Activated T-helper 1 cell treated with anti-CD3 and anti-CD28 coated beads, Interleukin-12 subunit alpha, Interleukin-12 subunit beta, Interleukin-2, Interleukin-4 antibody, amounts not matched to agents 30 ng/mL and 10 ng/mL and 1 ng/mL, durations not matched to agents 14 hours and 24 hours and 36 hours (primary cell): ENCODE measurements at places on chromosomes 1 and 21. TPM values are rescaled to one million over a fixed set of nuclear protein-coding genes. Genes with fewer than 3 reads are reported as not detected.

DNA sequence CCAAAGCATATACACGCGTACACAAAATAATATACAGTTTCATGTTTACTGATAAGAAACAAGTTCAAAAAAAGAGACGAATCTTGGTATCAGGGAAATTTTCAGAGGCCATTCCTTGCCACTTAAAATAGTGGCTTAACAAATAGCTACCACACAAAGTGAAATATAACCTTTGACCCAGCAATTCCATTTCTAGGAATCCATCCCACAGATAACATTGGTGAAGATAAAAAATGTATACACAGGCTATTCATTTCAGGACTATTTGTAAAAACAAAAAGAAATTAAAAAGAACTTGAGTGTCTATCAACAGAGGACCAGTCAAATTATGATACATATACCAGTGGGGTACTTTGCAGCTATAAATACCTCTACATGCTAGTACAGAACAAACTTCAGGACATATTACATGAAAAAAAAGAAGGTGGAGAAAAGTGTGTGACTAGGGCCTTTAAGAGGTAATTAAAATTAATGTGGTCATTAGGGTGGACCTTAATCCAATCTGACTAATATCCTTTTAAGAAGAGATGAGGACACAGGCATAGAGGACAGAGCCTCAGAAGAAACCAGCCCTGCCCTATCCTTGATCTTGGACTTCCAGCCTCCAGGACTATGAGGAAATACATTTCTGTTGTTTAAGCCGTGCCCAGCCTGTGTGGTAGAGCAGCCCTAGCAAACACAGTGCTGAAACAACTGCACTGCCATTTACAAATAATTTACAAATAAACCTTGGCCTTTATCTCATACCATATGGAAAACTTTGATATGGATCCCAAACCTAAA is 7.8 kb downstream of the UBE2G2 start:
- H3K4me1 ChIP-seq = peaks cover 47% of the 10 kb centered on the region
- DNase-seq = no peak
- H3K4me3 ChIP-seq = no peak overlapping the region
- peak overlapping the region; percentile 10 for H3K27ac ChIP-seq
- peaks cover 42% of the 10 kb centered on the region for H3K36me3 ChIP-seq

DNA sequence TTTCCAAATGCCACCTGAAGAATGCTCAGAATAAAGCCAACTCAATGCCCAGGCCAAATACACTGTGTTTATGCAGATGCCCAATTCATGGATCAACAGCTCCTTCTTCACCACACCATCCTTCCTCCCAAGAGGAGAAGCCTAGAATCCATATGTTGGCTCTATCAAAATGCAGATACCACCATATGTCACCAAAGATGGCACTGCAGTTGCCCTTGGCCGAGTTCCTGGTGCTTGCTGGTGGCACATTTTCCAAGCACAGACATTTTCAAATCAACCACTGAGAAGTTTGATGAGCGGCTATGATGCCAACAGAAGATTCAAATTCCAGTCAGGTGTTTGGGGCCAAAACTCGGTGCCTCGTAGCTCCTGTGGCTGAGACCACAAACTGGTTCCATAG is 430.3 kb downstream of the AJAP1 start:
- H3K27ac ChIP-seq = no peak overlapping the region
- H3K4me1 ChIP-seq = no peaks in the 10 kb centered on the region
- no peak for DNase-seq
- H3K36me3 ChIP-seq = no peaks in the 10 kb centered on the region
- no peaks in the 10 kb centered on the region for H3K27me3 ChIP-seq

GRCh38 chr1:41902159-41902577 is 16.6 kb downstream of the HIVEP3 start:
- peak overlapping the region; percentile 23 for H3K4me3 ChIP-seq
- H3K27ac ChIP-seq = peak overlapping the region; percentile 38
- H3K27me3 ChIP-seq = no peaks in the 10 kb centered on the region
- H3K36me3 ChIP-seq = peaks cover 8% of the 10 kb centered on the region

DNA sequence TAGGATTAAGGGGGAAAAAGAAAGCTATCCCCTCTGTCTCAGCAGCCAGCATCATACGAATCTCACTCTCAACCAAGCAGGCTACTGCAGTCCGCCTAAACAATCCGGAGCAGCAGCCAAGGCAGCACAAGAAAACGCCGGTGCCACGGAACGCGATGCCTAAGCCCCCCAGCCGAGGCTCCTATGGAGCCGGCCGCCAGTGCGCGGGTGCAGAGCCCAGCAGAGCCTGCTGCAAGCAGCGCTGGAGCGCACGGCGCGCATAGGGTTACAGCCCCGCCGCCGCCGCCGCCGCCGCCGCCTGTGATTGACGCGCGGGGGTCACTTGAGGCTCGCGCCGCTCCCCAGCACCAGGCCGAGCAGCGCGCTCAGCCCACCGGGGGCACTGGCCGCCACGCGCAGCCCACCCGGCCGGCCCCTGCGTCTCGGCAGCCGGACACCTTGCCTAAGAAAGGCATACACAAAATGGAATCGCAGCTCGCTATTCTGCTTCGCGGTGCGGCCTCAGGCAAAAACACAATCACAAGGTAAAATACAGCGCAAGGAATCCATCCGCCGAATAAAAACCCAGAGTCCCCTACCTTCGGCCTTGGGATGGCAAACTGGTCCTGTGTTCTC is 780 bp downstream of the HIVEP3 start:
- peak overlapping the region; percentile 76 for H3K4me3 ChIP-seq
- H3K27me3 ChIP-seq = peaks cover 2% of the 10 kb centered on the region
- H3K27ac ChIP-seq = peak overlapping the region; percentile 40
- no peak for DNase-seq

- DNase-seq = no peak
- H3K4me1 ChIP-seq = no peaks in the 10 kb centered on the region
- H3K27ac ChIP-seq = no peak overlapping the region
- no peak overlapping the region for H3K4me3 ChIP-seq
Measured at GRCh38 chr1:24776821-24777220, 31.6 kb downstream of the CLIC4 start.

DNA sequence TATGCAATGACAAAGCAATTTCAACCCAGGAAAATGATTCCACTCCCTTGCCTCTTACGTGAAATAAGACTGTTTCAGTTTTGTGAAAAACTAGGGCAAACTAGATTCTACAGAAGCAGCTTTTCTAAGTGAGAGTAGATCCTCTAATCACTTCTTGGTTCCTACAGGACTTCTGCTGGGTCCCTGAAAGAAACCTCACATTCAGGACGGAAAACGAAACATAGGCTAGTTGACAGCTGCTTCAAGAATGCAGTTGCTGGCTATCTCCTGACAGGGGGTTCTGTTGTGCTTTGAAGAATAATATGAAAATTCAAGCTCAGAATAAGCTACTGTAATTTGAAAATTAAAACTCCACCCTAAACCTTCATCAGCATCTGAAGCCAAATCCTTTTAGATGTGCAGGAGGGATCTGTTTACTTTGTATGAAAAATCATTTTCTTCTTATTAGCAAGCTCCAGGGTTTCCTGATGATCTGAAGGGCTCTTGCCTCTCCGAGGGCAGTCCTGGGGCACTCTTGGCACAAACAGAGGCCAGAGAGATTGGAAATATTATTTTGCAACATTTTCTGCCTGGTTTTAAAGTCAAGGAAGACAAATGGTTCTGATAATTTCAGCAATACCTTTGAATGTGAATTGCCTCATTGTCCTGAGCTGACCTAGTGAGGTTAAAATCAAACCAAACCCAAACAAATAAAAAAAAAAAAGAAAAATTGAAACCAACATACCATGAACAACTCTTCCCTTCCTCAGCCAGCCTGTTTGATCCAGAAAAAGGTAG is 55.0 kb downstream of the NTMT2 start:
- H3K4me3 ChIP-seq = no peak overlapping the region
- no peaks in the 10 kb centered on the region for H3K36me3 ChIP-seq
- no peak overlapping the region for H3K27ac ChIP-seq
- no peak for DNase-seq

- no peak overlapping the region for H3K4me3 ChIP-seq
- H3K27ac ChIP-seq = no peak overlapping the region
- no peaks in the 10 kb centered on the region for H3K4me1 ChIP-seq
- no peak for DNase-seq
- no peaks in the 10 kb centered on the region for H3K36me3 ChIP-seq
Measured at GRCh38 chr1:95643071-95643470, 409.1 kb downstream of the RWDD3 start.

GRCh38 chr1:219066098-219066497 is 107.6 kb upstream of the LYPLAL1 start:
- H3K4me1 ChIP-seq = no peaks in the 10 kb centered on the region
- no peak for DNase-seq
- H3K36me3 ChIP-seq = no peaks in the 10 kb centered on the region
- no peak overlapping the region for H3K27ac ChIP-seq

- H3K27ac ChIP-seq = no peak overlapping the region
- no peak overlapping the region for H3K4me3 ChIP-seq
- H3K4me1 ChIP-seq = no peaks in the 10 kb centered on the region
- no peak for DNase-seq
Measured at GRCh38 chr21:36489103-36489775, 9.3 kb upstream of the CLDN14 start.

DNA sequence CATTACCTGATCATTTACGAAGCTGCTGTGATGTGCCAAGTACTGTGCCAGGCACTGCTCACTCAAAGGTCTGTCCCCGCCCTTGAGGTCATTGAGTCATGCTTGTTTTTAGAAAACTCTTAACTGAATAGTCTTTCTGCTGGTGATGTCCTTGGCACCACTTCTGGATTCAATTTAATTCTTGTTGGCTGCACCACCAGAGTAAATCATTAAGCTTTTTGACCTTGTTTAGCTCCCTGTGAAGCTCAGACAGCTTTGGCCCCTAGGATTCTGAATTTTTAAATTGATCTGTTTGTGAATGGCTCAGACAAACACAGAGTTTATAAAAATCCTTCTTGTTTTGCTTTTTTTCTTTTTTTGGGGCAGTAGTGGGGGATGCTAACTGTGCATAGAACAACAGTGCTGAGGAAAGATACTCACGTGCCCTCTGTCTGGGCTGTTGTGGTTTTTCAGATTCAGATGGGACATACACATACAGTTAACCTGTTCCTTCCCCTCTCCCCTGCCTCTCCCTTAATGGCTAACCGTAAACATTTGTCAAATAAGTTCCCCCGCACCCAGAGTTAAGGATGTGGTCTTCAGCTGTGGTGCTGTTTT is 67.6 kb downstream of the MTR start:
- H3K27me3 ChIP-seq = no peaks in the 10 kb centered on the region
- H3K4me1 ChIP-seq = peaks cover 30% of the 10 kb centered on the region
- peak overlapping the region; percentile 29 for H3K27ac ChIP-seq

- DNase-seq = no peak
- H3K4me3 ChIP-seq = no peak overlapping the region
- H3K27me3 ChIP-seq = peaks cover 1% of the 10 kb centered on the region
Measured at GRCh38 chr1:202586871-202587270, 123.4 kb downstream of the SYT2 start.

GRCh38 chr1:227891223-227891954 is 56.3 kb downstream of the WNT9A start:
- no peak overlapping the region for H3K4me3 ChIP-seq
- no peak overlapping the region for H3K27ac ChIP-seq
- DNase-seq = no peak
- no peaks in the 10 kb centered on the region for H3K4me1 ChIP-seq
- no peaks in the 10 kb centered on the region for H3K36me3 ChIP-seq

DNA sequence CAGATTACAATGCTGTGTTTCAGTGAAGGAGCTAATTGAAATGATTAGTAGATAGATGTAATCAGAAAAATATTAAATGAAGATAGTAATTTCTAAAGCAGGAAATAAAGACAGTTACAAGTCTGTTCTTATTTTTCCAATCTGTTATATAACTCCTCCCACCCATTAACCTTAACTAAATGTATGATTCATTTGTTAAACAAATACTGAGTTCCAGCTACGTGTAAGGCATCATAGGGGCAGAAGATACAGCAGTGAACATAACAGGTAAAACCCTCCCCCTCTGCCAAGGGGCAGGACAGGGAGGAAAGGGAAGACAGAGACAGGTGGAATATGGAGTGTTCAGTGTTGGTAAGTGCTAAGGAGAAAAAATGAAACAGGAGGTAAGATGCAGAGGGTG is at the start of gene FAM177B:
Gene FAM177B (plus strand): TSS at position 231 of the 400 bp plus-strand sequence. CDS start 9,344 bp downstream, outside the sequence.
- H3K4me1 ChIP-seq = peaks cover 7% of the 10 kb centered on the region
- DNase-seq = no peak
- no peak within 1 kb of the TSS for H3K27ac ChIP-seq
- no peaks in the 10 kb centered on the region for H3K27me3 ChIP-seq
- H3K36me3 ChIP-seq = peaks cover 17% of the 10 kb centered on the region

DNA sequence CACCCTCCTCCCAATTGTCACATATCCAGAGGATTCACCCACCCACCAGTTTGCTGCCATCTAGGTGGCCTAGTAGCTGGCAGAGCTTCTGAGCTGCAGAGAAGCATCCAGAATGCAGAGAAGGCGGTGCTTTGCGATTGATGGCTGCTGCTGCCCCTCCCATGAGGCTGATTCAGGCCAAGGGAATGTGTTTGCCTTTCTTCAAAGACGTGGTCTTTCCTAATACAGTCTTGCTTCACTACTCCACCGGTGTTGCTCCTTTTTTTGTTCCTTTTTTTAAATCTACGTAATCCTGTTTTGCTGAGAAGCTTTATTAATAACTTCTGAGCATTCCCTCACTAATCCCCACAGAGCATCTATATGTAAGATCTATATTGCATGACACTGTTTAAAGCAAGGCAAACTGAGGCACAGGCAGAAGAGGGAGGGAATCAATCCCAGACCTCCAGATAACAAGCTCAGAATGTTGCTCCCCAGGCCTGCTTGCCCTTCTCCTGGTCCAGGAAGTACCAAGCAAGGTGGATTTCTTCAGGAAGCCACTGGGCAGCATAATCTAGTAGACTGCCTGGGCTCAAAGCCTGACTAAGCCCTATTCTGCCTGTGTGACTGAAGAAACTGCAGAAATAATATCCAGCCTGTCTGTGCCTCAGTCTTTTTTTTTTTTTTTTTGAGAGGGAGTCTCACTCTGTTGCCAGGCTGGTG is 275.5 kb upstream of the FMN2 start:
- H3K27ac ChIP-seq = no peak overlapping the region
- no peak for DNase-seq
- no peaks in the 10 kb centered on the region for H3K36me3 ChIP-seq
- H3K4me3 ChIP-seq = no peak overlapping the region
- no peaks in the 10 kb centered on the region for H3K27me3 ChIP-seq
- peaks cover 12% of the 10 kb centered on the region for H3K4me1 ChIP-seq

GRCh38 chr1:14639291-14640050 is 41.0 kb downstream of the KAZN start:
- H3K27ac ChIP-seq = no peak overlapping the region
- DNase-seq = no peak
- no peak overlapping the region for H3K4me3 ChIP-seq
- H3K36me3 ChIP-seq = no peaks in the 10 kb centered on the region

GRCh38 chr21:25891596-25891995 is 156.8 kb downstream of the GABPA start:
- H3K36me3 ChIP-seq = peaks cover 7% of the 10 kb centered on the region
- DNase-seq = no peak
- peaks cover 4% of the 10 kb centered on the region for H3K4me1 ChIP-seq
- no peak overlapping the region for H3K4me3 ChIP-seq
- H3K27ac ChIP-seq = no peak overlapping the region

Gene IPO9
- 58.5 and 61.6 TPM in 2 replicates for total RNA-seq

Gene TNFAIP8L2
- total RNA-seq = 38.0 and 38.5 TPM in 2 replicates

Gene WNT2B
- 0.05 and 0.10 TPM in 2 replicates for total RNA-seq

Gene ANKRD65
- total RNA-seq = 0.10 TPM in 1 of 2 replicates, not detected in the other

Gene PDZK1IP1
- total RNA-seq = not detected in 2 replicates

Gene NBPF4
- 0.16 TPM in 1 of 2 replicates, not detected in the other for total RNA-seq

Gene LAD1
- total RNA-seq = not detected in 2 replicates
